ENCODE measurements at places on chromosomes 3 and 15. TPM values are rescaled to one million over a fixed set of nuclear protein-coding genes. Genes with fewer than 3 reads are reported as not detected.

The GCNT3 gene
- 10.5 TPM for polyA plus RNA-seq

The HOMER2 gene
- 0.50 TPM for polyA plus RNA-seq

The TPRA1 gene
- 45.2 TPM for polyA plus RNA-seq

The GUCA1C gene
- polyA plus RNA-seq, result not detected

GRCh38 chr3:63966007-63966406 lies 53.8 kb upstream of the SCAANT1 start:
- no peak for DNase-seq

DNA sequence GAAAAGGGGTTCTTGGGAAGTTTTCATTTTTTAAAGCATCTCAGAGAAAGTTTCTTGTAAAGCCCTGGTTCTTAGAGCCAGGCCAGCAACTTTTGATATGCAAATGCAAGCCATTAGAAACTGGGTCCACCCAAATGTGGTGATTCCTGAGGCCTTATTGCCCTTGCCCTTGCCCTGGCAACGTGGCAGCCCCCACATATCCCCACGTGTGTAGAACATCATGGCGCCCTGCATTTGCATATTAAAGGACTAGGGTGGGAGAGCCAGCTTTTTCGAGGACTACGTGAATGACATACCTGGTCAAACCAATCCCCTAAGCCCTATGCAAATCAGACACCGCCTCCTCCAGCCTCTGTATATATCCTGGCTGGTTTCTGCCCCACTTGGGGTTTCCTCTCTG lies 314.9 kb upstream of the NECTIN3 start:
- DNase-seq, result no peak

- no peak for DNase-seq
Measured at GRCh38 chr15:33902043-33902442, 66.3 kb upstream of the CHRM5 start.

GRCh38 chr3:134189849-134190248 lies 60.8 kb downstream of the RYK start:
- DNase-seq, result no peak

DNA sequence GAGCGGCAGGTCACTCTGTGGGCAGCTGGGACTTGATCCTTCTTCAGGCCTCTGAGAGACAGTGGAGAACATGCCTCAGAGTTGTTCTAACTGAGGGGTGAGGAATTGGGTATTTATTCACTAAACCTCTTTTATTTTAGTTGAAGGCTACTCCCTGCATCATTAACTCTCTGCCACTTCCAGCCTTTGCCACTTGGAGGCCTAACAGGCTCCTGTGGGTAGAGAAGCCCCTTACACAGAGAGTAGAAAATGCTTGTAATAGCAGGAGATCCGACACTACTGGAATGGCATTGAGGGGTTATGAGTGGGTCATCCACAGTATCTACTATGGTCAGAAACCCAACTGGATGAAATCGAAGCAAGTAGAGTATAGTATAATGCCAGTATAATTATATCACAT lies 81.7 kb downstream of the RYR3 start:
- no peak for DNase-seq

GRCh38 chr15:62649793-62650420 lies 392.6 kb upstream of the TPM1 start:
- no peak for DNase-seq

DNA sequence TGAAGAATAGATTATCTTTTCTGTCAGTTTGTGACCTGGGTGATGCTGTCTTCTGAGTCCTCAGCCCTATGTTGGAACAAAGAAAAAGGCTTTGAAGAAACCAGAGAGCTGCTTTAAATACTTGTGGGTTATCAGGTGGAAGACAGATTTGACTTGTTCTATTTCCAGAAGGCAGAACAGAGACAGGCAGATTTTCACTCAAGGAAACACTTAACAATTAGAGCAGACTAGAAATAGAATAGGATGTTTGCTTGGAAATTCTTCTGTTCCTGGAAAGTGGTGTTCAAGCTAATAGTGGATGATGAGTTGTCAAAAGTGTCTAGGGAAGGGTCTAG lies 219.4 kb downstream of the UBE2E2 start:
- no peak for DNase-seq

DNA sequence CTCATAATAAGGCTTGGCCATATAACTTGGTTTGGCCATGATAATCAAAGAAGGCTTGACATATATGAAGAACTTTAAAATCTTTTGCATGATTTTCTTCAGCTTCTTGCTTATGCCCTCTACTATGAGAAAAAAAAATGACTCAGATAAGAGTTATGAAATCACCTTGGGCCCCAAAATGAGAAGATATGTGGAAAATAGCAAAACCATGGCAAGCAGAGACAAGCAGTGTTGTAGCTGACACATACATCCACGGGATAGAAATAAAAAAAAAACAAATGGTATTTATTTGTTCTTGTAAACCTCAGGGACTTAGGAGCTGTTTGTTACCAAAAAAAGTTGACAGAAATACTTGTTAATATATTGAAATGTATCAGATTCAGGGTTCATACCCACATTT lies 614.8 kb upstream of the BCHE start:
- no peak for DNase-seq

DNA sequence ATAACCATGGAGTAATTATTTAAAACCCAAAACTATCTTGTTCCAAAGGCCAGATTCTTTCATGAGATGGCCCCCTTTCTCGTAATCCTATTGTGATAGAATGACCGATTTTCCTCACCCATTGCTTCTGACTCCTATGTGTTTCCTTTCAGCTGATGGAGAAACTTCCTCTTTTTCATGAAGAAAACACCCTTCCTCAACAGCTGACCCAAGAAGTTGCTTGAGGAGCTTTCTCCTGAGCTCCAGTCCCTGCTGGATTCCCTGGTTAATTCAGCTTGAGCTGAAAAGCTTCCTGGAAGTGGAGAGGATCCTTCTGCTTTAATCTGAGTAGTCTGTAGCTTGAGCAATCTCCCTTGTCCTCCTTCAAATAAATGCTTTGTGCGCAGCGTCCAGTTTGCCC lies 75.0 kb downstream of the BFSP2 start:
- DNase-seq, result no peak

GRCh38 chr3:127287840-127288239 lies at the start of gene PRR20G:
Gene PRR20G (minus strand): TSS chr3:127288046. CDS start chr3:127287365, 681 bp downstream.
- DNase-seq, result no peak

DNA sequence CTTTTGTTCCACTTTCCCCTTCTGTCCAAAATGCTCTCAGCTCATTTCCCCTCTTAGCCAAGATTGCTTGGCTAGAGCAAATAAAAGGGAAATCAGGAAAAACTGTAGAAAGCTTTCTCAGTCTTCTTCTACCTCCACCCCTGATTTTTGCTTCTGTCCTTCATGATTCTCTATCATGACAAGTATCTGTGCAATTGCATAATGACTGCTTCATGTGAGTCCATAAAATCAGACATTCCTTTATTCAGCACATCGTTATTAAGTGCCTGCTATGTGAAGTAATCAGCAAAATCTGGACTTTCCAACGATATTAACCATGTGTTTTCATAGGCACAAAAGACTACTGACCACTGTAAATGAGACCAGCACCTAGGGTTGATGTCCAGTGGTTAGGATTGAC lies 321.5 kb upstream of the CBLB start:
- no peak for DNase-seq

DNA sequence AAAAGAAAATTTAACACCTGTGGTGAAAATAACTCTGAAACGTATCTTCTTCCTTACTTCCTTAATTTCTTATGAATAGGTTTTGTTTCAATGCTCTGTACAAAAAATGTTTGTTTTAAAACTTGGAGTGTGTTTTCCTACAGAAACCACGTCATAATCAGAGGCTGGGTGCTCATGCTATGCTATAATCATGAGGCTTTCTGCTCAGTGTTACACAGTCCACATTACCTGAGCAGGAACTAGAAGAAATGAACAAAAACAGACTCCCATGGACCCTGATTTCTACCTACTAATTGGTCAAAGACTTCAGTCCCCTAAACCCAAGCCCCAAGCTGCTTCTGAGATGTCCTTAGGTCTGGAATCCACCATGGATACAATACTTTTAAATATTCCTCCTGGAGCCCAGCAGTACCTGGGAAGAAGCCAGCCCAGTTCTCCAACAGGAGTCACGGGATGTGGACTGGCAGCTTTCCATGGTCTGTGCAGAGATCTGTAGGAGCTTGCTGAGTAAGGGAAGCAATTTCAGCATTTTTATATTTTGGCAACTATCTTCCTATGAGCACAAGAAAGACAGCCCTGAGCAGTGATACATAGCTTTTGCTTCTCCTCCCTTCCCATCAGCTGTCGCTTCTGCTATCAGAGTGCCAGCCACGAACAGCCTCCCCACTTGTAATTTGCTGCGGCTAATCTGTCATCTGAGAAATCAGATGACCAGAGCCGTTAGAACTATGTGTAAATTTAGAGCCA lies 65.6 kb downstream of the WDR72 start:
- no peak for DNase-seq

- no peak for DNase-seq
Measured at GRCh38 chr3:122660297-122660974, 20.2 kb upstream of the PARP14 start.

Data from aorta (tissue), 5 donors.